ENCODE measurements at places on chromosomes 5 and 9.

GRCh38 chr5:130092991-130093390 lies 188.7 kb downstream of the CHSY3 start:
- no peak for DNase-seq

DNA sequence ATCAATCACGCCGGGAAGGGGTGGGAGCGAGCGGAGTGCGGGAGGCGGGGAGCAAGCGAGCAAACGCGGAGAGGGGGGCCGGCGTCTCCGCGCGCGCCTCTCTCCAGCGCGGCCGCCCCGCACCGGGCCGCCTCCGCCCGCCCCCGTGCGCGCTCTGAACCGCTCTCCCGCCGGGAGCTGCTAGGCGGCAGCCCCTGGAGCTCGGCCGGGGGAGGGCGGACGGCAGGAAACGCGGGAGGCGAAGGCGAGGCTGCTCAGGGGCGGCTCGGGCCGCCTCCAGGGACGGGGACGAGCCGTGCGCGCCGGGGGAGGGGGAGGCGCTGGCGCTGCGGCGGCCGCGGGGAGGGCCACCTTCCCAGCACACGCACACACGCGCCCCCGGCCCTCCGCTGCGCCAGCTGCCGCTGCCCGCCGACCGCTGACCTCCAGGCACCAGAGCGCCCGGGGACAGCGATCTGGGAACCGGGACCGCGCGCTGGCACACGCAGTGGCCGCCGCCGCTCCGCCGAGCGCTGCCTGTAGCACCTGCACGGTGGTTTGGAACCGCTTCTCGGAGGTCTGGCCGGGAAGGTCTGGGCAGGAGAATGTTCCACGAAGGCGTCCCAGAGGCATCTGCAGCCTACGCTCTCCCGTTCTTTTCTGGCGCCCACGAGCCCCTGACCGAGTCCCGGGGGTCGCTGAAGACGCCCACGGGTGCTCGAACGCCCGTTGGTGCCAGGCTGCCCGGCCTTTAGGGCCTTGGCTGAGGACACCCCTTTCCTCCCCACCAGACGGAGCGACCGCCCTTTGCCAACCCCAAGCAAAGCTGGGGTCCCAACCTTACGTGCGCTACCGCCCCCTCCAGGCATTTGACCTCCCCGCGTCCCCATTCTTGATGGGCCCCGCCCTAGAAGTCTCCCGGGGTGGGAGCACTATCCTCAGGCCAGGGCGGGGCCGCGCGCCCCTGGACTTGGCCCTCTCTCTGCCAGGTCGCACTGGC lies at the start of gene GABBR2:
GABBR2 (minus strand) TSS at position 3 of the 979 bp plus-strand sequence. CDS start 198 bp downstream, outside the sequence.
- no peak for DNase-seq

GRCh38 chr5:71714911-71715310 lies 4.2 kb upstream of the CARTPT start:
- DNase-seq: no peak

- no peak for DNase-seq
Observed at GRCh38 chr5:146562461-146562860, 46.5 kb upstream of the GPR151 start.

GRCh38 chr5:74641735-74642542 lies 1.4 kb upstream of the ENC1 start:
- DNase-seq: peak; percentile 24

- DNase-seq: no peak
Observed at GRCh38 chr5:83914199-83914598, 193.5 kb upstream of the HAPLN1 start.

GRCh38 chr5:165504674-165505073 lies 1999.3 kb downstream of the MAT2B start:
- DNase-seq: no peak

GRCh38 chr5:172450861-172451695 lies 3.2 kb downstream of the SH3PXD2B start:
- DNase-seq: peak; percentile 39

DNA sequence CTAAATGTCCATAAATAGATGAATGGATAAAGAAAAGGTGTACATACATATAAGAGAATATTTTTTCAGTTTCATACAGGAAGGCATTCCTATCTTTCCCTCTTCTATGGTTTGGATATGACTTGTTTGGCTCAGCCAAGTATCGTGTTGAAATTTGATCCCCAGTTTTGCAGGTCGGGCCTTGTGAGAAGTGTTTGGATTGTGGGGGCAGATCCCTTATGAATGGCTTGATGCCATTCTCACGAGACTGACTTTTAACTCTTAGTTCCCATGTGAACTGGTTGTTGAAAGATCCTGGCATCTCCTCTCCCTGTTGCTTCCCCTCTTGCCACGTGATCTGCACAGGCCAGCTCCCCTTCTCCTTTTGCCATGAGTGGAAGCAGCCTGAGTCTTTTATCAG lies 421.1 kb upstream of the FTMT start:
- no peak for DNase-seq

DNA sequence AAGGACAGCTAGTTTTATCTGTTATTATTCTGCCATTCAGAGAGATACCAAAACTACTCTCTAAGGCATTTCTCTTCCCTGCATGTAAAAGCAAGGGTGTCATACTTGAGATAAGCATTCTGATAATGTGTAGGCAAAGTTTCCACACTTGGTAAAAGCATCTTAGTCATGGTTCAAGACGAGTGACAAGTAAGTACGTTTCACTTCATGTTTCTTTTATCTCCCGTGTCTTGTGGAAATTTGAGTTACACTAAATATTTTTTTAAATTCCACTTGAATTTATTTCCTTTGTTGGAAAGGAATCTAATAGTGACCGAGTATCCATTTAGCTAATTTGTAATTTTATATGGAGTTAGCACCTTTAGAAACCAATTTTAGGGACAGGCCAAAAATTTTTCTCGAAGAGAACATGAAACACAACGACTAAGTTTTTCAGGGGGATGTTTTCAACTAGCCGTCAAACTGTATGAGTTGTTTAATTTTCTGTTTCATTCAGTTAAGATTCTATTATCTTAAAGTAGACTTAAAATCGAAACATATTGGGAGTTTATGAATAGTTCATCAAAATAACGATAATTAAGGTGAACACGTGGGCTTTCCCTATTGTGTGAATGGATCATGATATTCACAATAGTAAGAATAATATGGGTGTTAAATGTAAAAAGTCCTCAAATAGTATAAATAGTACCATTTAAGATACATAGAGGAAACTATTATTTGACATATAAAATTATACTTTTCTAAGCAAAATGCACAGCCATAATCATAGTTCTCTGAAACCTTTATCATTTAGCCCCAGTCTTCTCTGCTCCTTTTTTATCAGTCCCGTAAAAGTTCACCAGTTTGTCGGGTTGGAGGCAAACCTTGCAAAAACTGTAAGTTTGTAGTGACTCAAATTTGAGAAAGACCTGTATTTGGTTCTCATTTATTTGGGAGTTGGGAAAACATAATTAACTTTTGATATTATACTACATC lies 1.6 kb downstream of the RFESD start:
- DNase-seq: no peak

DNA sequence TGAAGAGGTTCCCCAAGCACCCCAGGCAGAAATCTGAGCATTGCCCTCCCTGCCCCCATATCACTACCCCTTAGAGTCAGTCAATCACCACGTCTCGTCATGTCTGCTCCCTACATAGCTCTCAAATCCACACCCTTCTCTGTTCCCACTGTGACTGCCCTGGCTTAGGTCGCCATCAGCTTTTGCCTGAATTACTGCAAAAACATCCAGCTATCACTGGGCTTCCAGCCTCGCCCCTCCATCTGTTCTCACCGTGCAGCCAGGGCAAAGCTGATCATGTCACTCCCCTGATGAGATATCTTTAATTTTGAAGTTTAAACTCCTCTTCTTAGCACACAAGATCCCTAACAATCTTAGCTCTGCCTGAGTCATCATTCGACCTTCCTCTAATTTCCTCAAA lies 89.6 kb upstream of the TBC1D2 start:
- no peak for DNase-seq

DNA sequence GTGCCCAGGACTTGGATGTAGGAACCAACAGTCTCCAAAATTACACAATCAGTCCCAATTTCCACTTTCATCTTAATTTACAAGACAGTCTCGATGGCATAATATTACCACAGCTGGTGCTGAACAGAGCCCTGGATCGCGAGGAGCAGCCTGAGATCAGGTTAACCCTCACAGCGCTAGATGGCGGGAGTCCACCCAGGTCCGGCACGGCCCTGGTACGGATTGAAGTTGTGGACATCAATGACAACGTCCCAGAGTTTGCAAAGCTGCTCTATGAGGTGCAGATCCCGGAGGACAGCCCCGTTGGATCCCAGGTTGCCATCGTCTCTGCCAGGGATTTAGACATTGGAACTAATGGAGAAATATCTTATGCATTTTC lies 837 bp downstream of the PCDHB2 start:
- DNase-seq: no peak

DNA sequence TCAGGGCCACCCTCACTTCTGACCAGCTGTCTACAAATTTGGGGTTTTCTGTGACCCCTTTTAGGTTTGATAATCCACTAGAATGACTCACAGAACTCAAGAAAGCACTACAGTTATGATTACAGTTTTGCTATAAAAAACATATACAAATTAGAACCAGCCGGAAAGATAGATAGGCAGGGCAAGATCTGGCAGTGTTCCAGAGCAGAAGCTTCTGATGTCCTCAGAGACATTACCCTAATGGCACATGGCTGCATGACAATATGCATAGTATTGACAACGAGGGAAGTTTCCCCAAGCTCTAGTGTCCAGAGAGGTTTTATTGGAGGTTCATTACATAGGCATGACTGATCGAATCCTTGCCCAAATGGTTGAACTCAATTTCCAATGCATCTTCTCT lies 158.1 kb downstream of the RAB3C start:
- DNase-seq: no peak

GRCh38 chr9:21656776-21657674 lies 145.4 kb upstream of the MTAP start:
- DNase-seq: no peak

- no peak for DNase-seq
Observed at GRCh38 chr9:137315581-137316011, 13.5 kb upstream of the NRARP start.

GRCh38 chr5:140222416-140222815 lies 47.4 kb downstream of the CYSTM1 start:
- no peak for DNase-seq

DNA sequence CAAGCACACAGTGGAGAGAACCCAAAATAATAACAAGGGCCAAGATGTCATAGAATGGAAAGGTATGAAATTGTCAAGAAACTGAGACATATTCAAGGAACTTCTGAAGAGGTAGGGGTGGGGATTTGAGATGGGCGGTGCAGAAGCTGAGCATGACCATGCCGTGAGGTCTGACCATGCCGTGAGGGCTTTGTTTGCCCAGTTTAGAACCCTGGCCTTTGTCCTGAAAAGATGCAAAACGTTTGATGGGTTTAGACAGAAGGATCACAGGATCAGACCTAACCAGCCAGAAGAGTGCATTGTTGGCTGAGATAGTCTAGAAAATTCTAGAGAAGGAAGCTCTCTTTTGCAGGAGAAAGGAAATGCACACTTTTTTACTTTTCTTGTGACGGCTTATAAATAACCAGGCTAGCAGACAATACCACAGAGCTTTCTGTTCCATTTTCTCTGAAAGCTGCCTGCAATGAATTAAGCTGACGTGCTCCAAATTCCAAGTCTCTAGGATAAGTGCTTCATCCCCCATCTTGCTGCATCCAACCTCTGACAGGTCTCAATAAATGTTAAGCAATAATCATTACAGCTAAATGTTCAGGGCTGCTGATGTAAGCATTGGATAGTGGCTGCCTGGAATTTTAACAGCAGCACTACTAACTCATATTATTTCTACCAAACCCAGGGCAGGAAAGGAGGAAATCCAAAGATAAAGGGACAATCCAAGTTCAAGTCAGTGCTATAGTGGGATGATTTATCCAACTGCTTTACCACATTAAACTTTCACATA lies 110.9 kb upstream of the IL6ST start:
- no peak for DNase-seq

DNA sequence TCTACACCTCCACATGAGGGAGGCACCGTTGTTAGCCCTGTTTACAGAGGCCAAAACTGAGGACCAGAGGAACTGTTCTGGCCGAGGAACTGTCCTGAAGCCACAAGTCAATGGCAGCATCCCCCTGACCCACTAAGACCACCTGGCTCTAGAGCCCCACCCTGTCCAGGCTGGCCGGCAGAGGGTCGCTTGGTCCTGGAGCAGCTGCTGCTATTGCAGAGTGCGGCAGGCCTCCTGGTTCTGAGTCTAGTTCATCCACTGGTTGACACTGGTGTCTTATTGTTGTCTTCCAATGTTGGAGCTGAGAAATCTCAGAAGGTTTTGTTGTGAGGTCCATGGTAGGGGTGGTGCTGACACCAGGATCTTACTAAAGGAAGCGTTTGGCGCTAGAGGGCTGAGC lies 26.6 kb upstream of the ANGPTL2 start:
- no peak for DNase-seq

GRCh38 chr5:172751761-172752510 lies 19.1 kb downstream of the DUSP1 start:
- DNase-seq: no peak

DNA sequence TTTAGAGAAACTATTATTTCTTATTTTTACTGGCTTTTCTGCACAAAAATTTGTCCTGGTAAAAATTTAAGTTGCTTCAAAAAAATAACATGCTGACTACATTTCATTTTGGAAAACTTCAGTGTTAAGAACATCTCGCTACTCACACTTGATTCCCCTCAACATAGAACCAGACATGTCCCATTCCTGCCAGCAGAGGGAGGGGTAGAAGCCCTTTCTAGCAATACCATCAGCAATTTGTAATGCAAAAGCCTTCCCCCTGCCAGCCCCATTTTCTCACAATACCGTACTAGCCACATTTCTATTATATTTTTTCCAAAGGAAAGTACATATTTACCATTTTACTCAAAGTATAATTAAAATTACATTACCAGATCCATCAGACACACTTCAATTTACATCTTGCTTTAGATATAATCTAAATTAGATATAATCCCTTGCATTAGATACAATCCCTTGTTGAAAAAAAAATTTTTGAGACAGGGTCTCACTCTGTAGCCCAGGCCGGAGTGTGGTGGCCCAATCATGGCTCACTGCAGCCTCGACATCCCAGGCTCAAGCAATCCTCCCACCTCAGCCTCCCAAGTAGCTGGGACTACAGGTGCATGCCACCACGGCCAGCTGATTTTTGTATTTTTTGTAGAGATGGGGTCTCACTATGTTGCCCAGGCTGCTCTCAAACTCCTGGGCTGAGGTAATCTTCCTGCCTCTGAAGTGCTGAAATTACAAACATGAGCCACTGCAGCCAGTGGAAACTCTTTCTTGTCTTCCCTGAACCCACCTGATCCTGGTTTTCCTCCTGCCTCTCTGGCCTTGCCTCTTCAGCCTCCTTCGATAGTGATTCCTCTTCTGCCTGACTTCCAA lies 39.6 kb upstream of the IDNK start:
- DNase-seq: peak; percentile 26

All from CD4-positive, alpha-beta T cell treated with Interleukin-12 subunit alpha and Interleukin-12 subunit beta, for 1 hour (primary cell).